ENCODE measurements at places on chromosomes 1 and 21.

GRCh38 chr1:34759503-34760357 is at the start of gene GJB4:
GJB4 (plus strand) TSS chr1:34759740; CDS start chr1:34761255, 1,515 bp downstream.
- DNase-seq, result no peak

DNA sequence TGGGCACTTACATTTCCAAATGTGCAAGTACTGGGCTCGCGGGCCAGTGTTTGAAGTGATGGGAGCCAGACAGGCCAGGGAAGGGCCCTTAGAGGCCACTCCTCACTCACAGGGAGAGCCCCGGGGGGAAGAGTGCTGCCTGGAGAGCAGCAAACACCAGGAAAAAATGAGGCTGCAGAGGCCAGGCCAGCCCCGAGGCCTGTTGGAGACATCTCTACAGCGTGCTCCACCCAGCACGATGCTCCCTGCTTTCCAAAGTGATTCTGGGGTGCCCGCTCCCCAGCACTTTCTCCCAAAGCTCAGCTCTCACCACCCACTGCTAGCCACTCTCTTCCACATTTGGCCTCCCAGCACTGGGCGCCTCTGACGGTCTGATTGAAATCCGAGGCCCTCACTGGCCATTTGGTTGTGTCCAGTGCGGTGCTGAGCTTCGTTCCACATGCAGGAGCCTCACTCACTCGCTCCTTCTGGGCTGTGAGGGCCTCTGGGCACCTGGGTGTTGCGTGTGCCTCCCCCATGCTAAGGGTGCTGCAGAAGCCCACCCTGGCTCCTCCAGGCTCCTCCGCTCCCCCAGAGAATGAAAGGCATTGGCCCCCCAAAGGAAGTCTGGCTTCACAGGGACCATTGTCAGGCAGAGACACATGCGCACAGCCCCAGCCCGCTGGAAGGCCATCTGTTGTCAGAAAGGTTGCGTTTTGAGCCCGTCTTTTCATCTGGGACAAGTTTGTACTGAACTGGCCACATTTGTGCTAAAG is 385.4 kb upstream of the VAMP3 start:
- no peak for DNase-seq

DNA sequence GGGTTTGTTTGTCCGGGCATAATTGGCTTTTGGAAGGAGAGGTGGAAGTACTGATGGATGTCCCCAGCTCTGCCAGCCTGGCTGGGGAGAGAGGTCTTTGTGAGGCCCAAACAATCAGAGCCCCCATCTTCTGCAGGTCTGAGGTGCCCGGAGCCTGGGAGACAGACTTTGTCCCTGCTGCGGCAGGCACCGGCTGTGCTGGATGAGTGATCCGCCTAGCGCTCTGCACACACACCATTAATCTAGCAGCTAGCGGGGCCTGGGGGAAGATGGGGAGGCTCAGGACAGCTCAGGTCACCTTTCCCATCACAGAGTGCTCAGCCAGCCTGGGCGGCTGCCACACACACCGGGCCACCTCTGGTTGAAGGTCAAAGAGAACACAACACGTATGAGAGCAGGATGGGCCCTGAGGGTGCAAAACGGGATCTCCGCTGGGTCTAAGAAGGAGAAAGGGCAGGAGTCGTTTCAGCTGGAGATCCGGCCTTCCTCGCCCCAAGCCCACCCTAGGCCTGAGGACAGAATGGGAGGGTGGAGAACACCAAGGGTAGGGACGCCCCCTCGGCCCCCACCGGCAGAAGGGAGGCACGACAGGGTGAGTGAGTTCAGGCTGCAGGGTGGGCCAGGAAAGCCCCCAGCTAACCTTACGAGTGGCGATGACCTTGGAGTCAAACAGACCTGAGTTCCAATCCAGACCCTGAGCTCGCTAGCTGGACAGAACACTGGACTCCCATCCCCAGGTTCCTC is 341.8 kb downstream of the NPHP4 start:
- no peak for DNase-seq

GRCh38 chr1:181972256-181972655 is 89.3 kb downstream of the ZNF648 start:
- no peak for DNase-seq

GRCh38 chr1:155729031-155729898 is 40.4 kb downstream of the DAP3 start:
- peak; percentile 9 for DNase-seq

DNA sequence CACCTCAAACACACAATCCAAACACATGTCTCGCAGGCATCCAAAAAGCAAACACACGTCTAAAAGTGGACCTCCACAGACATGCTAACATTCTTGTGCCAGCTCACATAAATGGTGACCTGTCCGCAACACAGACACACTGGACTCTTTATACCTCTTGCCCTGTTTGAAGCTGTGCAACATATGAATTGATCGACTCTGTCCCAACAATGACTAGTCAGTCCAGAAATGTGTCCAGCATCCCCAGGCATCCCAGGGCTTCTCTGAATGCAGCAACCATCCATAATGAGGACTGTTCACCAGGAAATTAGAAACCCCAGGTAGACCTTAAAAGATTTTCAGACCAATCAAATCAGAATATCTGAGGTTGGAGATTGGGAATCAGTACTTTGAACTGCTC is 3.2 kb downstream of the DDR2 start:
- no peak for DNase-seq

DNA sequence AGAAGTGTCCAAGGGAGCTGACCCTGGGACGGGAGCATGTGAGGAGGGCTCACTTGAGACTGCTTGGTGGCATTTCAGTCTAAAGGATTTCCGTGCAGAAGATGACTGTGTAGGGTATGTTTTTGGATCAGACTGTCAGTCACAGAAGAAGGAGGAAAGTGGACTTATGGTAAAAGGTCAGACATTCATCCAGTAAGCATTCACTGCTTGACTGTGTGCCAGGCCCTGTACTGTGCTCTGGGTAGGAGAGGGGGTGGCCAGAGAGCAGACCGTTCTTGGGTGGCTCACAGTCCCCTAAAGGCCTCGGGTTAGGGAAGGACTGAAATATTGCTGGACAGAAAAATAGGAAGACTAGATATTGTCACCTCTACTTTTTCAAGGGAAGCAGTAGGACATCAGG is 2.1 kb upstream of the SERINC2 start:
- no peak for DNase-seq

- DNase-seq, result no peak
Measured at GRCh38 chr1:172682812-172683211, 23.9 kb downstream of the FASLG start.

- DNase-seq, result no peak
Measured at GRCh38 chr1:80582980-80583379, 1217.8 kb upstream of the ADGRL2 start.

- no peak for DNase-seq
Measured at GRCh38 chr1:172658871-172659453, at the start of gene FASLG. FASLG (plus strand) TSS chr1:172659103; CDS start chr1:172659202, 99 bp downstream.

GRCh38 chr1:235012436-235013210 is 116.0 kb downstream of the TOMM20 start:
- DNase-seq, result no peak

DNA sequence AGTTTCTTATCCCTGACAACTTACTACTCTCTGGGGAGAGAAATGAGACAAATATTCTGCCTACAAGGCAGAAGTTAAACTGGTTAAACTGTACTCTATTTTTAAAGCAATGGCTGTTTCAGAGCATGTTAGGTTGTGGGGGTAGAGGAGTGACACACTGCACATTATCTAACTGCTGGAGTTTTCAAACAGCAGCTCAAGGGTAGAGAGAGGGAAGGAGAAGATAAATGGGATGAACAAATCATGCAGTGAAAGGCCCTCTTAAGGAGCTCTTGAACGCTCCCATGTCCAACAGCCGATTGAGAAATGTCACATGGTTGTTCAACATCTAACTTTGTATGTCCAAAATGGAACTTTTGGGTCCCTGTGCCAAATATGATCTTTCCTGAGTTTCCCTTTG is 14.0 kb upstream of the IFI44L start:
- DNase-seq, result no peak

GRCh38 chr1:7326366-7326765 is 444.7 kb upstream of the VAMP3 start:
- DNase-seq, result no peak

- DNase-seq, result no peak
Measured at GRCh38 chr1:45510972-45511527, 10.6 kb downstream of the PRDX1 start.

DNA sequence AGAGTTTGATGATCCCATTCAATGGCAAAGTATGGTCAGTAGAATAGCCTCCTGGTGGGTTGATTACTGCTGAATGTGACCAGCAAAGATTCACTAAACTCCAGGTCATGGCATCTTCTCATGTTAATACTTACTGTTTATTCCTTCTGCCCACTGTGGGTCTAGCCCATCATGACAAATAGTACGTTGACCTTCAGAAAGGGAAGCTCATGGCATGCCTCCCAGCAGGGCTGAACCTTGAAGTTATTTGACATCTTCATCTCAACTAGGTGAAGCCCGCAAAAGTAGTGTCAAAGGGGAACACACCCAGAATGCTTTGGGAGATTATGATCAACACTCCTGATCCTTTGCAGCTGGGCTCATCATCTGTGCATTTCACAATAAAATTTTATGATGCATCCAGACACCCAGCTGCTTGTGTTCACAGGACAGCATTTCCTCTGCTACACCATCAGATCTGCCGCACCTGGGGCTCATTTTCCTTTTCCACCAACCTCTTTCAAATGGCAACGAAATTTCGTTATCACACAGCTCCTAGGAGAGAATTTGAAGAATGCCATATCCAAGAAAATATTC is 49.6 kb downstream of the HLX start:
- no peak for DNase-seq

GRCh38 chr1:52416811-52417210 is 12.4 kb downstream of the PRPF38A start:
- DNase-seq, result no peak

DNA sequence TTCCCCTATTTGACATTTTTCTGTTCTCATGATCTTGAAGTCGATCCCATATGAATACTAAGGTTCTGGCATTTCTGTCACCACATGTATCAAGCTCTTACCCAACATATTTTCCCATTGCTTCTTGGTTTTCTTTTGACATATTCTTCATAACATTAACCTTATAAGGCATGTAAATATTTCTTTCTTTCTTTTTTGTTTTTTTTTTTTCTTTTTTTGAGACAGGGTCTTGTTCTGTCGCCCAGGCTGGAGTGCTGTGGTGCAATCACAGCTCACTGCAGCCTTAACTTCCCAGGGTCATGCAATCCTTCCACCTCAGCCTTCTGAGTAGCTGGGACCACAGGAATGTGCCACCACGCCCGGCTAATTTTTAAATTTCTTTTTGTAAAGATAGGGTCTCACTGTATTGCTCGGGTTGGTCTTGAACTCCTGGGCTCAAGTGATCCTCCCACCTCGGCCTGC is 33.1 kb upstream of the ERRFI1 start:
- no peak for DNase-seq

DNA sequence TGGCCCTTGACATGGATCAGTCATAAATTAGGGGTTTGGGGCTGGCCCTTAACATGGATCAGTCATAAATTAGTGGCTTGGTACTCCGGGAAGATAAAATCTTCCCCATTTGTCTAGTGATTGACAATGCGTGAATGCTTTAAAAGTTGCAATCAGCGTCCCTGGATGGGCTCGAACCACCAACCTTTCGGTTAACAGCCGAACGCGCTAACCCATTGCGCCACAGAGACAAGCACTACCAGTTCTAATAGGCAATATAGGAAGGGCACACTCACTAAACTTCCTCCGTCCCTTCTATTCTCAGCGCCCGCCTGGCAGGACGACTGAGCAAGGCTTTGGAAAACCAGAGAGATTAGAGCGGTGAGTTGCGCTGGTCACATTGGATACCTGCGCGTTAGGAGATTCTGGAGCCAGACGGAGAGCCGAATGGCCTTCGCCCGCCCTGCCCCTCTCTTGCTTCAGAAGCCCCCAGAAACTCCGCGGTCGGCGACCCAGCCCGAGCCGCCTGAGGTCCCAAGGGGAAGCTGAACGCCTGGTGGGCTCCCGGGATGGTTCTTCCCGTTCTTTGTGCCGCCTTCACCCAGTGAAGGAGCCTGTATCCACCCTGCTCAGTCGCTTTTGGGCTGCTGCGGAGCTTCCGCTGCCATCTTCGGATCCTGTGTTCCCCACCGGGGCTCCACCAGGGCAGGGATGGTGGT is 235.9 kb downstream of the FAM72C start:
- no peak for DNase-seq

DNA sequence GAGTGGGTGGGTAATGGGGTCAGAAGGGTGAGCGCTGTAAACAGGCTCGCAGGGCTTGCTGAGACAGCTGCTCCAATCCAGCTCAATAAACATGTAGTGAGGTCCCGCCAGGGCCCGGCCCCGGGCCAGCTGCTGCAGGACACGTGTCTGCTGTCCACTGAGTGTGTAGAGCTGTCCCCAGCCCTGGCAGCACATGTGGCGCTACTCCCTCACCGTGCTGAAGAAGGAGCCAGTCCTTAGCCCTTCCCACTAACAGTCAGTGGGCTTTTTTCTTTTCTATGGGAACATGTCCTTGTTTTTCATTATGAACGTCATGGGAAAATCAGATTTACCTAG is 78.9 kb upstream of the C1orf174 start:
- DNase-seq, result no peak

DNA sequence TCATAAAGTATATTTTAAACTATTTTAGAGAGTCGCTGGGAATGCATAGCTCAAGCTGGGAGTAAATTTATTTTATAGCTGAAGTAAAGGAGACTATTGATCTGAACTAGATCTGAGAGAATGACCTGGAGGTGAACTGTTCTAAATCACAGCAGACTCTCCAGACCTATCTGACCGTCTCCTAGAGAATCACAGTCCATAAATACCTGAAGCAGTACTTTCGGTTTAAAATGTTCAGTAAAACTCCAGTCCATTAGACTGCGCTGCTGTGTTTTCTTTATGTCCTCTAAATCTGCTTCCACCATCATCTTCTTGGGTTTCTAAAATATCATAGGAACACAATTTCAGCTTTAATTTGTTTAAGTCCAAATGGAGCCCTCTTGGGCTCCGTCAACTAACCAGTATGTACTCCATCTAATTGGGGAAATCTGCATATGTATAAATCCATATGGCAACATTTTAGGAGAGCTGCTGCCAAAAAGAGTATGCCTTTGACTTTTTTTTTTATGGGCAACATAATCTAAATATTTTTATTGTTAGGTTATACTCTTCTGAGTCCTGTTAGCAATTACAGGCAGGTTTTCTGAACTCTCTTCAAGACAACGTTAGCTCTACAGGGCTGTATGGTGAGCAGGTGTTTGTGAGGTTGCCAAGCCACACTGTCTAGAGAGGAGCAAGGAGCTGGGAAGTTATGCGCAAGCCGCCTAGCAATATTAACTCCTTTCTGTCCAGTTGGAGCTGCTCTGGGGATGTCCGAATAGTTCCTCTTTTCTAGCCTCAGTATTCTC is 111.2 kb downstream of the SPAG17 start:
- DNase-seq, result no peak

GRCh38 chr1:208369045-208369444 is 124.9 kb upstream of the PLXNA2 start:
- no peak for DNase-seq

DNA sequence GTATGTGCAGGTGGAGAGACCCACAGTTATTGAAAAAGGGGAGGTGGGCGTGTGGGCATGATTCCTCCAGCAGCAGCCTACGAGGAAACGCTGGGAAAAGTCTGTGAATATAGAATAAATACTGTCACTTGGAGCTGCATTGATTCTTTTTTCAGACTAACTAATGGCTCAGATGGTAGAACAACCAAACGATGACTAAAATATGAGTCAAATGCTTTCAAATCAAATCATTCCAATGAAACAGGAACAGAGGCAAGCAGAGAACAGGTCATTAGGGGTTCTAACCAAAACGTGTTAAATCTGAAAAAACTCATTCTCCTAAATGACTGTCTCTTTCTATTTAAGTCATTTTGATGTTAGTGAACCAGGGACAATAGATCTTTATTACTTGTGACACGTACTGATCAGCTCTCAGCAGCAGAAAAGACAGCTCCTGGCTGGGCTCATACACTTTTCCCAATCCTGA is 35.1 kb upstream of the SEC16B start:
- no peak for DNase-seq
